ENCODE measurements at places on chromosomes 2 and 18.

DNA sequence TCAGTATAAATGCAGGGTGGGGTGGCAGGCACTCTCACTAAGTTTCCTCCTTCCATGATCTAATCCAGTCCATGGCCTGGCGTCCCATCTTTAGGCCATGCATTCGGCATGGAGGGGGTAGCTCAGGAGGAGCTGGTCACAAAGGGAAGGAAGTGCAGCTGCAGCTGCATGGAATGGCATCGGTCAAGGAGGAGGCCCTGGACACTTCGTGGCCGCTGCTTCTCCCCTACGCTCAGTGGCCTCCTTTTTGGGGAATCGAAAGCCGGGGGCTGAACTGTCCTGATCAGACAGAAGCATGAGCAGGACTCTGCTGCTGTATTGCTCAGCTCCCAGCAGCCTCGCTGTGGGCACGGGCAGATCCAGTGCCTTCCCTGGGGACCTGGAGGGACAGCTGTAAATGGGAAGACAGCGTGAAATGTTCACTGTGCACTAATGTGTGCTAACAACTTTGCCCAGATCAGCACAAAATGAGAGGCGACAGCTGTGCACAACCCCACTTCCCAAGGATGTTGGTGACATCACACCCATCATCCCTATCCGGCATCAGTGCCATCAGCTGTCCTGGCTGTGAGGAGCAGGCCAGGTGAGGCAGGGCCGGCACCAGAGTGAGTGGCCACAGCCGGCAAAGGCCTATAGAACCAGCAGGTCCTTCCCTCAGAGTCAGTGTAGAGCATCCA lies 520.1 kb upstream of the RAB6C start:
- DNase-seq = no peak

DNA sequence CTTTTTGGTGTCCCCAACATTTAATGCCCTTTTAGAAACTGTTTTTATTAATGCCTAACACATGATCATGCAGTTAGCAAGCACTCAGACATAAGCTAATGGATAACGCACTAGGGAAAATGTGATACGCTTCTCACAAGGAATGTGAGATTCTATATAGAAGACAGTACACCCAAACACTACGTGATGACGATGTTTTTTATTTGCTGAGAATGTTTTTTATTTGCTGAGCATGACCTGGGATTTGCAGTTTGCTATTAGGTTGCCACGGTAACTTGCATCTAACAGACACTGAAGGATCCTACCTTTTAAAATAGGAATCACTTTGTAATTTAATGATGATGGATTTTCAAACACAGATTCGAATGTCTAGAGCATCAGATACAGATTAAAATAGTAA lies 4.9 kb downstream of the SMC6 start:
- DNase-seq = no peak

GRCh38 chr2:85326406-85327159 lies 1.2 kb downstream of the TGOLN2 start:
- DNase-seq = no peak

DNA sequence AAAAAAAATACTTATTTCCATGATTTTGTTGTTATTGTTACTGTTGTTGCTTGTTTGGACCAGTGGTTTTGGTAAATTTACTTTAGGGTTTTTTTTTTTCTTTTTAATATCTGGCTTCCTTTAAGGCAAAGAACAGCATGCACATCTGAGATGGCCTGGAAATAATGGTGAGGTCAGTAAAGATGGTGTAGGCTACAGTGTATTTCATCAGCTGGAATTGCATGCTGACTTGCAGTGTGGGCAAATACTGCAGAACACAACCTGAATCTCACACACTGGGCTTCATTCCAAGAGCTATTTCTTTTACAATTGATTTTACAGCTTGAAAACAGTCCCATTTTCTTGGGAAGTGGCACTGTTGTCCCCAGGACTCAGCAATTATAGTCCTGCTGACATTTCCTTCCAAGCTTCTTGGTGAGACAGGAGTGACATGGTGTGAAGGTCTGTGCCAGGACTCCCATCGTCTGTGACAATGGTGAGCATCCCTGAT lies 376.1 kb upstream of the SOX11 start:
- no peak for DNase-seq

- DNase-seq = no peak
Measured at GRCh38 chr2:118527571-118527970, 319.9 kb downstream of the EN1 start.

DNA sequence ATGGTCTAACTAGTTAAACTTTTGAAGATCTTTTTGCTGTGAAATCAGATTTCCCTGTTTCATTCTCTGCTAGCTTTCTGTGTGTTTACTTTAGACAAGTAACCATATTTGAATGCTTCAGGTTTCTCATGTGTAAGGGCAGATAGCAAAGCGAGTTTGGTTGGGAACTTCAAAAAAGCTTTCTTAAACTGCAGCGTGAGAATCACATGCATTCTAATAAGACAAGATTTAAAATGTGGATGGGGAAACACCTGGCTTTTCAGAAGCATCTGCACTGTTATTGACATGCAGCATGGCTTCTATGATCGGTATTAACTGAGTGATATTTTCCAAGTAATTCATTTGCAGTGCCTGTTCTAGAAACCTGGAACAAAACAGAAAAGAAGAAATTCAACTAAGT lies 119.3 kb downstream of the ABCA12 start:
- DNase-seq = no peak

DNA sequence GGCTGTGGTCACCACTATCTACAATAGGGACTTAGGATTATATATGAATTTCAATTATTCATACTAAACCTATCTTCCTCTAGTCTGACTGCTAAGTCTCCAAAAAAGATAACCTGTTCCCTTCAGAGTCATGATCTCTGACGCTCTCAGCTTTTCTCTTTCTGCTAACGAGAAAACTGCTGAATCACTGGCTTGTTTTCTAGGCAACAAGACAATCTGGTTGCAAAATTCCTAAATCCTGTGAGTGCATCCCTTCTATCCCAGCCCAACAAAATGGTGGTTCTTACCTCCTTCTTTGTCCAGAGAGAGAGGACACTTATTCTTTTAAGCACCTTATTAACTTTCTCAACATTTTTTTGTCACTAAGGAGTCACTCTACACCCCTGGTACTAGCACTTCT lies 312.3 kb upstream of the PKDCC start:
- no peak for DNase-seq

DNA sequence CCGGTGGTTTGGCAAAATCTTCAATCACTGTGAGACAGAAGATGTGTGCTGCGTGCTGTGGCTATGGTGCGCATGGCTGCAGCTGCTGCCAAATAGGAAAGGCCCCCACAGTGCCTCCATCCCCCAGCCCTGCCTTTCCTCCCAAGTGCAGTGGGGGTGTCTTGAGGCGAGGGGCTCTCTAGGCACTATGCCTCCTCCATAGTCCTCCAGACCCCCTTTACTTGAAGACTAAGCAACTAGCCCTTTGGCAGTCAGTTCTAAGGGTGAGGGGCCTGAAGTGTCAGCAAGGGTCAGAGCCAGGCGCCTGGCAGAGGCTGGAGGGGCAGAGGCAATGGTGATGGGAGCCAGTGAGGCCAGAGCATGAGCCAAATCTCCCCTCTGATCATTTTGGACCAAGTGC lies 13.6 kb upstream of the TMEM185B start:
- DNase-seq = no peak

- DNase-seq = no peak
Measured at GRCh38 chr2:68905116-68905515, 33.9 kb upstream of the BMP10 start.

GRCh38 chr2:194166818-194167217 lies 1490.2 kb upstream of the SLC39A10 start:
- peak; percentile 8 for DNase-seq

GRCh38 chr2:9332136-9332852 lies 91.0 kb downstream of the ITGB1BP1 start:
- no peak for DNase-seq

DNA sequence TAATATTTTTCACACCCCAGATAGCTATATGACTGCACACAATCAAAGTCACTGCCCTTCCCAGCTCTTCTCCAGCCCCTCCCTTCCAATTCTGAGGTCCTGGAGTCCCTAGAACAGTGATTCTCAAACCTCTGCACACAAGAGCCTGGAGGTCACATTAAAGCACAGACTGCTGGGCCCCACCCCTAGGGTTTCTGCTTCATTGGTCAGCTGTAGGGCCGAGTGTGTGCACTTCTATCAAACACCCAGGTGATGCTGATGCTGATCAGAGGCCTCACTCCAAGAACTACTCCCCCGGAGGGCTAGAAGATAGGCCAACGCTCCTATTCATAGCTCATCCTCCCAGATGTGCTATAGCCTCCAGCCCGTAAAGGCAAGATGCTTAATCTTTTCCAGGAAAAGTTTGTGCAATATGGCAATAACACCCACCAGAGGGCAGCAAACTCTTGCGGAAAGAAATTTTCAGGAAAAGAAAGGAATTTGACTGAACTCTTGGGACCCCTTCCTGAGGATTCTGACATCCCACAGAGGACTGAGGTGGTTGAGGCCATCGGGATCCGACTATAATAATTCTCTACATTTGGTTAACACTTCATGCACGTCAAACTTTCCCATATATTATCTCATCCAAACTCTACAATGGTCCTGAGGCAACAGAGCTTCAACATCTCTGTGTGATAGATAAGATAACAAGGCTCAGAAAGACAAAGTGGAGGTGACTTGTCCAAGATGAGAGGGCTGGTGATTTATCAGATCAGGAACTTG lies 194.2 kb upstream of the PKDCC start:
- peak; percentile 42 for DNase-seq

GRCh38 chr18:67362906-67363305 lies 153.6 kb downstream of the DSEL start:
- DNase-seq = no peak

DNA sequence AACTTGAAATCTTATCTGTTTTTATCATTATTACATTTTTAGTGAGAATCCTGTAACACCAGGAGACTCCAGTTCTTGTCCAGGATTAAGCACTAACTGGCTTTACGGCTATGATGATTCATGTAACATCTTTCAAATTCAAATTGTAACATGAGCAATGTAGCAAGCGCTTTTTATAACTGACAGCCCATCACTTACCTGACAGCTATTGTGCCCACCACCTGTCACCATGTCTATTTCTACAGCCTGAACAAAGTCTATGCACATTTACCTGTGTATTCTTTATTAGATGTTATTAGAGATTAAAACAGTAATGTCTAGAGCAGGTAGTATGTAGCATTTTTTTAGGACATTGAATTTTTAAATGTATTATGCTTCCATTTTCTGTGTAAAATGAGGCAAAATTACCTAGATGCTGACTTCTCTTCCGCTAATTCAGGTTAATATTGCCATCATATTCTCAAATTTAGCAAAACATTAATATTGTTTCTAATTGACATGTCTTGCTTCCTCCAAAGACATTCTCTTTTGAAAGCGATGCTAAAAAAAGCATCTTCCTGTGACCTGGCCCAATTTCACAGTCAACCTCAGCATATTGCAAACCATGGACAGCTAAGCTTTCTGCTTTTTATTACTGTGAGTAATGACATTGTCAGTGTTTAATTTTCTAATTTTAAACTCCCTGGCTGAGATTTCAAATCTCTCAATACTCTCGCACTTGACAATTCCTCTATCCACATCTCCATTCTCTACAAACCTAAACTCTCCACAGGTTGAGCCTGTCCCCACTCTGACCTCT lies 37.8 kb downstream of the RIT2 start:
- DNase-seq = no peak

DNA sequence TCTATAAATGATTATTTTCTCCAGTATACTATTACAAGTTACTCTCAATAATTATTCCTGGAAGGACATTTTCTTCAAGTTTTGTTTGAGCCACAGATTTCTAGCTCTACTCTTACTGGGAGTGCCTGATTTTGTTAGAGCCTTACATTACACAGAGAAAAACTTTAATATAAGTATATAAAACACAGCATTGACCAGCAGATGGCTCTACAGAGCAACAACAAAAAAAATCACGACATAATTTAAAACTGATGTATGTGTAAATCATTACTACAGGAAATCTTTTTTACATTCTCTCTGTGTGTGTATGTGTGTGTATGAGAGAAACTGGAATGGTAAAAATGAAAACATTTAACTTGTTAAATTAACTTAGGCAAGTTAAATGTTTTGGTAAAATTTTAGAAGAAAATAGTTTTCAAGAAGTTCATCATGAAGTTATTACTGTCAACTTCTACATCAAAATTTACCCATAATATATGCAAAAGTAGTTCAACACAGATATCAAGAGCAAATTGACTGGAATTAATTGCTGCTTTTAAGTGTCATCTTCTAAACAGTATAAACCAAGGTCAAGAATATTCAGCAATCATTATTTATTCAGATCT lies 103.3 kb downstream of the MDH1 start:
- DNase-seq = peak; percentile 39

DNA sequence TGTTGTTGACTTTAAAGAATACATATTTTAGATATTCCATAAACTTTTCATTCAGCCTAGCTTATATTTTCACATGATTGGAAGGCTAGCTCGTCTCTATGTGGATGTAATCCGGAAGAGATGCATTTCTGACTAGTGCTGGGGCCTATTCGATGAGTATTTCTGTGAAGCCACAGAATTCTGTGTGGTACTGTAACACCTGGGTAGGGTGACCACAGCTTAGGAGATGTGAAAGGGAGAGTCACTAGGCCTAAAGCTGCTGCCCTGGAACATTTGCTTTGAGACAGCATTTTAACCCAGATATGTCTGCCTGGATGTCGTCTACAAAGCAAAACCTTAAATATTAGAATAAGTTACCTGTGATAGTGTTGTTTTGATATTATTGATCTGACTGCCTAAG lies 83.5 kb downstream of the ZNF236 start:
- no peak for DNase-seq

DNA sequence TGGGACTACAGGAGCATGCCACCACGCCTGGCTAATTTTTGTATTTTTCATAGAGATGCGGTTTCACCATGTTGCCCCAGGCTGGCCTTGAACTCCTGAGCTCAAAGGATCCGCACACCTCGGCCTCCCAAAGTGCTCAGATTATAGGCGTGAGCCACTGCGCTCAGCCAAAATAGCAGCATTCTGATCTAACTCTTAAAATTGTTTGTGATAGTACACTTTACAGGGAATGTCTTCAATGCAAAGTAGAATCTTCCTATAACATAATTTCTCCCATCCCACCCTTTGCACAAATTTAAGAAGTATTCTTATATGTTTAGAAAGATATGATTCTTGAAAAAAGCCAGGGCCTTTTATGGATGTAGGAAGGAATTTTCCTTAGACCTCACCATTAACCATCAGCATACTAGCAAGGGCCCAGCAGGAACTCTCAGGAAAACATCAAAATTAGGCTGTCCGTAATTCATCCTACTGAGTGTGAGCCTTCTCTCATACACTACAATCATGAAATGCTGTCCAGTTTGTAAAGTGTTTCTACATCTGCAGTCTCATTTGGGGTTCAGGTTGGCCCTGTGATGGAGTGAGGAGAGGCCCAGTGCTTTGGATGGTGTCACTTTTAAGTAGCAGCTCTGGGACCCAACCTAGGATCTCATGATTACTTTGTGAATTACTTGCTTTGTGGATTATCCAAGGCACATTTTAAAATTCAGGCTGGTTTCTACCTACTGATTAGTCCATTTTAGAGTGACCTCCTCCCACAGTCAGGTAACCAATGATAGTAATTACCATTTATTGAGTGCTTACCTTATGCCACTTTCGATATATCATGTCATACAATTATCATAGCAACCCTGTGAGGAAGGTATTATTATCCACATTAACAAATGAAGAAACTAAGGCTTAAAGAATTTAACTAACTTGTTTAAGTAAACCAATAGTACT lies 37.5 kb upstream of the DLX1 start:
- DNase-seq = no peak

- no peak for DNase-seq
Measured at GRCh38 chr2:579351-579886, 97.8 kb downstream of the TMEM18 start.
